NCI-H2029 treated with DMSO at 0.1 percent for 48 hours (cell line): ENCODE measurements at places on chromosomes 13 and 19.

DNA sequence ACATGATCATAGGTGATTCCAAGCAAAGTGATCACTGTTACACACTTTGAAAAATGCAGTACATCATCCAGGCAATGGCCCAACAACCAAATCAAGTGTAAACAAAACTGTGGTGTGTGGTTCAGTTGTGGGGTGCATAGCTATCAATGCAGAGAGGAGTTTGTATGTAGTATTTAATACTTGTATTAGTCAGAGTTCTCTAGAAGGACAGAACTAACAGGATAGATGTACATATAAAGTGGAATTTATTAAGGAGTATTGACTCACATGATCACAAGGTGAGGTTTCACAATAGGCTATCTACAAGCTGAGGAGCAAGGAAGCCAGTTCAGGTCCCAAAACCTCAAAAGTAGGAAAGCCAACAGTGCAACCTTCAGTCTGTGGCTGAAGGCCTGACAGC, 249.3 kb upstream of the HTR2A start:
- no peak for DNase-seq

DNA sequence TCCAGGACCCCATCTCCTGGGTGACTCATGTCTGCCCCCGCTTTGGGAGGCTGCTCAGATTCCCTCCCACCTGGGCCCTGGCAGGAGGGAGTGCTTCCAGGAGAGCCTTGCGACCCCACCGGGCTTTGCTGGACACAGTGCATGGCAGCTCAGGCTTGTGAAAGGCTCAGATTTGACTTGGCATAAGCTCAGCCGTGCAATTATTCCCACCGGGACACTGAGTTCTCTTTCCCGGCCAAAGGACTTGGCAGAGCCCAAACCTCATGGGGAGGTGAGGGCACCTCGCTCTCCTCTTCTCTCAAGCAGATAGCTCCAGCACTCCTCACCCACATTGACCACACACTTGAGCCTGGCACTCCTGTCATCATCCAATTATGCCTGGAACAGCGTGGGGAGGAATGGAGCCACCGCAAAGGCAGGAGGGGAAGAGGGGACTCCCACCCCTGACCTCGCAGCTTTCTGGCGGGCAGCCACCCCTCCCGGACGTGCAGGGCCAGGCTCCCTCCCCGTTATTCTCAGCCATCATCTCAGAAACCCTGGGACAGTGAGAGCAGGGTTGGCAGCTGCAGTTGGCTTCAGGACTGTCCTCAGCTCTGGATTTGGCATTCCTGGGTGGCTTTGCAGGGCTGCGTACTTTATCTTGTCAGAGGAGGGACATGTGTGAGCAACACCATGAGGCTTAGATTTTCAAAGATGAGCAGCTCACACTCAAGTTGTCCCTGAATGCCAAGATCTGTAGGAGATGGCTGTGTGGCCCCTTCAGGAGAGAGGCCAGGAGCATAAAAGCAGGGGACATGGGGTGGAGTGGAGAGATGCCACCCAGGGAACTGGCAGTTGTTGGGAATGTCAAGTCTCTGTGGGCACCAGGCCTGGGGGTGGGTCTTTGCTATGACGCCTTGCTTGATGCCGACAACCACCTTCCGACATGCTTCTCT, 306.2 kb downstream of the TEX29 start:
- peak; percentile 95 for DNase-seq

GRCh38 chr13:113350065-113350937, 13.6 kb downstream of the GRTP1 start:
- DNase-seq: no peak

- no peak for DNase-seq
Measured at GRCh38 chr13:40285634-40286033, 380.8 kb downstream of the FOXO1 start.

DNA sequence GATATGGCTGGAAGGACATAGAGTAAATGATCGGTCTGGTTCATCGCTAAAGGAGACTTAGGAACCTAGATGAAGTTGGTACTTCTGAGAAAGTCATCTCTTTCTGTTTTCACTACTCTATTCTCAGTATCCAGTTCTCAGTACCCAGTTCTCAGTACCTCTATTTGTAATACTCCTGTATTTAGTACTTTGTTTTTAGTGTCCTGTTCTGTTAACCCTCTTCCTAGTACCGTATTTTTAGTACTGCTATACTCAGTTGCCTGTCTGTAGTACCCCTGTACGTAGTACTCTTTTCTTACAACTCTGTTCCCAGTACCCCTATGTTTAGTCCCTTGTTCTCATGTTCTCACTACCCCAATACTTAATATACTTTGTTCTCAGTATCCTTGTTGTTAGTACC, 1.2 kb downstream of the RFXAP start:
- no peak for DNase-seq

DNA sequence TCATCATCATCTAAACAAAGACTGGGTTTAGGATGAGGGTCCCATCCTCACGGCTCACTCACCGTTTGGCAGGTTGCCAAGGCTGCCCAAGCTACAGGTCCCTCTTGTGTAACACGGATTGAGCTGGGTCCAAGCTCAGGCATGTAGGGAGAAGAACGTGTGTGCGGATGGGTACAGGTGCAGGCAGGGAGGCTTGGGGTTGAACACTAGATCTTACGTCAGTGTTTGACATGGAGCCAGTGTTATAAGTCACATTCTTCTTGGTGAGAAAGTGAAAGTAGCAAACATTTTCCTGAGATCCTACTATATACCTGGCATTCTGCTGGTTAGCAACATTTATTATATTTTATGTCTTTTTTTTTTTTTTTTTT, 136.8 kb upstream of the RNF113B start:
- no peak for DNase-seq

DNA sequence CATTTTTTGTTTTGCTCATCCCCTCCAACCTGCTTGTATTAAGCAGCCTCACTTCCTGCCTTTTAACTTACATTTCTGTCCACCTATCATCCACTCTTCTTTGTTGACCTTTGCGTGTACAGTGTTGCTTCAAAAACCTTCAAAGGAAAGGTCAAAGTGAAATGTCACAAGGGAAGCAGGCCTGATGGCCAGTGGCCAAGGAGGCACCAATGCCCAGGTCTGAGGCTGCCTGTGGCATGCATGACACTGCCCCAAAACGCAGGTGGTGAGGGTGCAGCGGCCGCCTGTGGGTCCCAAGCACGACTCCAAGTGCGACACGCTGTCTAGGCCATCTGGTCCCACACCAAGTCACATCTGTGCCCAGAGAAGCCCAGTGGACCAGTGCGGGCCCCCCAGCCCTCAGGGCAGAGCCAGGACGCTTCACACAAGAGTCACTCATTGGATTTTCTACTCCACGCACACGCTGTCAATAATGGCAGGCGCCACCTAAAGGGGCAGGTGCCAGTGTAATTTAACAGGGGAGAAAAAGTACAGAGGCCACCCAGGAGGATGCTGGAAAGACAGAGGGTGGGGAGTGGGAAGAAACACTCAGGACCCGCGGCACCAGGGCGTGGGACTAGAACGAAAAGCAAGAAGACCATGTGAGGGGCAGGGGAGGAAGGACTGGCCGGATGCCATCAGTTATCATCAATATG, 23.5 kb downstream of the SLC7A1 start:
- no peak for DNase-seq

DNA sequence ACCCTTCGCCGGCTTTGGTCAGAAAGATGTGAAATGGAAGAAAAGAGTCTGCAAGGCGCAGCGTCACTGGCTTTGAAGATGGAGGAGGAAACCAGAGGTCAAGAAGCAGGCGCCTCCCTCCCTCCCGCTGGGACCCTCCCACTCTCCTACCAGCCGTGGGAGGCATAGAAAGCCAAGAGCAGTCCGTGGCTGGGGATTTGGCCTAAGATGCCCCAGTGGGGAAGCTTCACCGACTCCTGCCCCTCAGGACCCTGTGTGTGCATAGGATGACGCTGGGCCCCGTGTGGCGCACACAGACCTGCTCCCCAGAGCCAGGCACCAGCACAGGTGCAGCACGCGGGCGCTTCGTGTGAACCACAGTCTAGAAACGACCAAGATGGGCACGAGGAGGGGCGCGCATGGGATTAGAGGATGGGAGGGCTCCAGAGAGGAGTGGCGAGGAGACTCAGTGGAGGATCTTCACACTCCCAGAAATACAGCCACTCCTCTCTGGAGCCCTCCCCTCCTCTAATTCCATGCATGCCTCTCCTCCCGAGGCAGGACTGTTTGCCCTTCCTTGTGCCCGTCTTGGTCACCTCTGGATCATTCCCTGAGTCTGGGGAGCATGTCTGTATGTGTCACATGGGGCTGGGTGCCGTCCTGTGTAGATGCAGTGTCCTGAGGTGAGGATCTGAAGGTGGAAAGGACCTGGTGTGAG, 194.3 kb downstream of the TEX29 start:
- no peak for DNase-seq
